ENCODE measurements at places on chromosomes 16 and 17. TPM values are rescaled to one million over a fixed set of nuclear protein-coding genes. Genes with fewer than 3 reads are reported as not detected.

DNA sequence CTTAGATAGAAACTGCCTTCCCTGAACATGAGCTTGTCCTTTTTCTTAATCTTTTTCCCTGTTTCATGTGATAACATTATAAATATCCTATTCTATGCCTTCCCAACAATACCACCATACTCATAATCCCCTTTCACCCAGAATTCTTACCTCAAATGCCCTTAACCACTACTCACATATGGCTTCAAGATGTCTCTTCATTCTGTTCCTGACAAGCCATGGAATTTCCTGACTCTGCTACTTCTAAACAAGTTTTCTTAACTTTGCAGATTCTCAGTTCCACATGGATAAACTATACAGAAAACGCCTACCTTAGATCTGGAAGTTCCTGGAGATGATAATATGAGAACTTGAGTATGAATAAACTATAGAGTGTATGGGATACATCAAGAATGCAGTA, 1217.8 kb downstream of the CDH8 start:
- DNase-seq = no peak

DNA sequence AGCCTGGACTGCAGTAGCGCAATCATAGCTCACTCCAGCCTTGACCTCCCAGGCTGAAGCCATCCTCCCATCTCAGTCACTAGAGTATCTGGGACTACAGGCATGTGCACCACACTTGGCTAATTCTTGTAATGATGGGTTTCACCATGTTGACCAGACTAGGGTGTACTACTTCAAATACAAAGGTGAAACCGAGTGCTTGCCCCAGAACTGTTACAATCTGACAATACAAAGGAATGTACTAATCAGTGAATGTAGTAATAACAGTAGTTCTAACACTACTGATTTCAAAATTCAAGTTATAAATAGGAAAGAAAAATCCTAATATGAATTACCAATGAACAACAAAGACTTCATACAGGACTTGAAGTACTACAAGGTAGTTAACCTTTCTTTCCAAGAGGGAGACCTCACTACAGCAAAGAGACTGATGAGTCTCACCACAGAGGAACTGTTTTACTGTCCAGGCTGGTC, 24.4 kb downstream of the CRK start:
- DNase-seq = no peak

DNA sequence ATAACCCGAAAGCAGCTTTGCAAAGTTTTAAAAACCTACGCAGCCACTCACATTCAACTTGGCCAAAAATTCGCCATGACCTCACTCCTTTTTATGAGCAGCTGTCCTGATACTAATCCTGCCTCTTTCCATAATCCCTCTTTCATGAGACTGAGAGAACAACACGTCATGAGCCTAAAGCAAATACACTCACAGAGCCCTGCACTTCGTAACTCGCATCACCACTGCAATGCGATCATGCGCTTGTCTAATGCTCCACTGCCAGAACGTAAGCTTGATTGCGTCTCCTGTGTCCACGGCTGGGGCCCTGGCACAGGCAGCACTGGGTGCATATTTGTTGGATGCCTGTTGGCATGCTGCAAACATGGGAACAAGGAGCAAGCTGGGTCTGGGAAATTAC, 36.2 kb downstream of the CDRT4 start:
- DNase-seq = no peak

The CTRB2 gene
- not detected for total RNA-seq

The CES3 gene
- total RNA-seq = 0.44 TPM

The RHBDF2 gene
- 23.0 TPM for total RNA-seq

The MT1A gene
- not detected for total RNA-seq
